ENCODE measurements at places on chromosomes 5 and 9. TPM values are rescaled to one million over a fixed set of nuclear protein-coding genes. Genes with fewer than 3 reads are reported as not detected.

The SCGB3A2 gene
- 0.43 TPM for polyA plus RNA-seq

The PTGDS gene
- 12.2 TPM for polyA plus RNA-seq

The IFNB1 gene
- not detected for polyA plus RNA-seq

The ARHGEF37 gene
- polyA plus RNA-seq, result 2.7 TPM

The GABBR2 gene
- polyA plus RNA-seq, result not detected

The AIF1L gene
- polyA plus RNA-seq, result 5.5 TPM

DNA sequence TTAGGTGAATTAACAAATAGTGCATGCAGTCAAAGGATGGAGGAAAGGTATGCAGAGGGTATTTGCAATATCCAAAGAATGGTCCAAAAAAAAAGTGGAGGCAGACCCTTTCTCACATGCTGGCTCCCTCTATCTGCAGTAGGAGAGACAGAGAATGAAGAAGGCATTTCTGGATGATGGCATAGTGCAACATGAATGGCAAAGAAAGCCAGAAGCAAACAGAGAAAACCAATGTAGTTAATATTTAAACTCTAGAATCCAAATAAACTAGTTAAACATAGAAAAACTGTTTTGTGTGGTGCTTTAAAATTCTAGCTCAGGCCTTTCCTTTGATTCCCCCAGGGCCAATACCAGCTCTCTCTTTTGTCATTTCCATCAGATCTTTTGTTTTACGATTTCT is 403.1 kb upstream of the WWC1 start:
- DNase-seq, result no peak

DNA sequence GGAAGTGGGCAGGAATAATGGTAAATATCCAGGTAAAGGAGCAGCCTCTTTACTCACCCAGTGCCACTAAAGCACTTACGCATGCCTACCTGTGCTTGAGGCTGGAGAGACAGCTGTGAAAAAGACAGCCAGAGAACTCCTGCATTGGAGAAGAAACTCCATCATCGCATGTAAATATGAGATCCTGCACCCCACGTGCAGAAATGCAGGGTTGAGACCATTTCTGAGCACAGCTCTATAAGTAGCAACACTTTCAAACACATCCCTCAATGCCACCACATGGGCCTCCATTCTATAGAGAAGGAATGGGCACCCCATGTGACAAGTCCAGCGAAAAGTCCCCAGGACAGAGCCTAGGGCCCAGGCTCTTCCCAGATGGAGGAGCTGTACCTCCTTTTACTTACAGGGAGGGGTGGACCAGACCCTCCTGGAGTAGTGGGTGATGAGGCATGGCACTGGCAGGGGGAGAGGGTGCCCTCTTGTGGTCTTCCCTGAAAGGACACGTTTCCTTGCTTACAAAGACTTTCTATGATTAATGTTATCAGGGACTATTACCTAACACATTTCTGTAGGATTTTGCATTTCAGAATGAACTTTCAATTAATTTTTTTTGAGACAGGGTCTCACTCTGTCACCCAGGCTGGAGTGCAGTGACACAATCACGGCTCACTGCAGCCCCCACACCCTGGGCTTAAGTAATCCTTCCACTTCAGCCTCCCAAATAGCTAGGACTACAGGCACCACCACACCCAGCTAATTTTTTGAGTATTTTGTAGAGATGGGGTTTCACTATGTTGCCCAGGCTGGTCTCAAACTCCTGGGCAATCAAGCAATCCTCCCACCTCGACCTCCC is 55.3 kb upstream of the IL17B start:
- DNase-seq, result peak; percentile 83

DNA sequence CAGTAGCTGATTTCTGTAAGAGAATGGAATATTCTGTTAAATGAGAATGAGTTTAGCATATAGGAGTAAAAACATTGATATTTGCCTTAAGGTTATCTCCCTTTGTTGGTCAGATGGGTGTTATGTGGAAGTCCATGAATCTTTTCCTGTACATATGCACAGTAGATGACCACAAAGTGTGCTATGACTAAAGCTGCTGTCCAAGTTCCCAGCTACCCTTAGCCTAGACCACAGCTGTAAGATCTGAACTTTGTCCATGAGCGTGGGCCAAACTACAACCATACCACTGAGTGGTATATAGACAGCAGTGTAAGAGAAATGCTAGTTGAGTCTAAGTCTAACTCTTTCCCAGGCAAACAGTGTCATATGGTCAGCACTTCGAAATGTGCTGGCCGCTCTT is 48.8 kb downstream of the CD180 start:
- no peak for DNase-seq

DNA sequence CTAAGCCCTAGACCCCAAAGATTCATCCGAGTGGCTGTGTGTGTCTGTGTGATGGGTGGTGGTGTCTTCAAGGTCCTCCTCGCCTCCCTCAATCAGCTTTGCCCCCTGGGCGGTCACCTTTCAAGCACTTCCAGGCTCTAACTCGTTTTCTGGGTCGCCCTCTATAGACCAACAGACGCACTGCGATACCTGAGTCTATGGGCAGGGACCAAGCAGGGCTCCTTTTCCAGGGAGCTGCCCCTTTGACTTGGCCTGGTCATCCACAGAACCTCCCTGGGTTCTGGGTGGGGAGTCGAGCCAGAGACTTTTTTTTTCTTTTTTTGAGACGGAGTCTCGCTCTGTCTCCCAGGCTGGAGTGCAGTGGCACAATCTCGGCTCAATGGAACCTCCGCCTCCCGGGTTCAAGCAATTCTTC is 1.1 kb downstream of the SLC27A4 start:
- DNase-seq, result peak; percentile 56

DNA sequence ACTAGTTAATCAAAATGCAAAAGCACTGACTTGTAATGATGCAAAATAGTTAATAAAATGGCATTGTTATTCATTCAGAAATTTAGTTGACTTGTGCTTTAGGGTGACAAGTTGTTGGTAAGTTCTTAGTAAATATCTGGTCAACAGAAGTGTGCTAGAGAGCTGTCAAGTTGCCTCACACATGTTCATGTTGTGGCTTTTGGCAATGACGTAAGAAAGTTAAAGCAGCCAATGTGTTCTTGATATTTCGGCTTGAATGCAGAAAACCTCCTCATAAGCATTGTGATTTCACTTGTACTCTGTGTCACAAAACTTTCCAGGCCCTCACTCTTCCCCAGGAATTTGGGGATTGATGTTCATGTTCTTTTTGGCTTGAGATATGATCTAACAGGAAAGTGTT is 626.7 kb downstream of the PRR16 start:
- no peak for DNase-seq

DNA sequence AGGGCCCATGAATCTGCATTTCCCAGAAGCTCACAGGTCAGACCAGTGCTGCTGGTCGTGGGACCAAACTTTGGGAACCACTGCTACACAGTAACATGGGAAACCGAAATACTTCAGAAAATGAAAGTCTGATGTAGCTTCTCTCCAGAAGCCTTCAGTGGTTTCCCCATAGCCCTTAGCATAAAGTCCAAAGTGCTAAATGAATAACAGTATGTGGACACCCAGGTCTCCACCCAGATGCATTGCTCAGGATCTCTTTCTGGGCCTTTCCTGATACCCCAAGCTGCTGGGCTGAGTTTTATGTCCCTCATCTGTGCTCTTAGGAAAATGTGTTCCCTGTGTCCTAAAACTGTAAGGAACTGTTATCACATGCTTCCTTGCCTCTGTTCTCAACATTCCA is 100.4 kb downstream of the NFIB start:
- no peak for DNase-seq

- peak; percentile 55 for DNase-seq
These were observed 34.5 kb downstream of the KCTD16 start for GRCh38 chr5:144205141-144205551.

- no peak for DNase-seq
These were observed 586.5 kb downstream of the IRX1 start for GRCh38 chr5:4182144-4182543.

DNA sequence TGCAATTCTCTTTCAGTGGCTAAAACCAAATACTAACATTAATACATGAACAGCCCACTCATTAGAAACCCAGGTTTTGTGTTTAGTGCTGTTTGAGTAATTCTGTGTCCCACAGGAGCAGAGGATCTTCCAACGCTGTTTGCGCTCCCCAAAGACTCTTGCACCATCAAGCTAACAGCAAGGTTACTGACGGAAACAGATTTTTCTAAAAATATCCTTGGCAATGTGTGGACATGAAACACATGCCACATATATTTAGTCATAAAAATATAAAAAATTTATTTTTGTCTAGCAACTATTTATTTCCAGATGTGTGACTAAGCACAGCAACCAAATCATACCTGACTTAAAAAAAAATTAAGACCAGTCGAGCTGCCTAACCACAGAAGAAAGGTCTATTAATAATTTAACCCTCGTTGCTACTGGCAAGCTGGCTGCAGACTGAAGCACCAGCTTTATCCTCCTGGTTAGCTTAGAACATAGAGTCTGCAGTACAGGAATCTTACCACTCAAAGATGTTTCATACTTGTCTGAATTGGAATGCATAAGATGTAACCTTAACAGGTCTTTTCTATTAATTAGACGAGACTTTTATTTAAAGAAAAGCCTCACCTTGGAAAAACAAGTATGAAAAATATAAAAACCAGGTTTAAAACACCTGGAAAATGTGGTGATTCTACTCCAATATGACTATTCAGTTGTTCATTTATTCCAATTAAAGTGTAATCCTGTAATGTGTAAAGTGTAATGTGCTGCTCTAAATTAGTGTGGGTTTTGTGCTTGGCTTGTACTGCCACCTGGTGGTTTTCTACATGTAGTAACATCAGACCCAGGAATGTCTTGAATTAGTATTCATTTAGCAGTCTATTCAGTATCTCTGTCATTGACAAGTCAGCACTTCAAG is 272.5 kb downstream of the EPB41L4A start:
- peak; percentile 59 for DNase-seq

DNA sequence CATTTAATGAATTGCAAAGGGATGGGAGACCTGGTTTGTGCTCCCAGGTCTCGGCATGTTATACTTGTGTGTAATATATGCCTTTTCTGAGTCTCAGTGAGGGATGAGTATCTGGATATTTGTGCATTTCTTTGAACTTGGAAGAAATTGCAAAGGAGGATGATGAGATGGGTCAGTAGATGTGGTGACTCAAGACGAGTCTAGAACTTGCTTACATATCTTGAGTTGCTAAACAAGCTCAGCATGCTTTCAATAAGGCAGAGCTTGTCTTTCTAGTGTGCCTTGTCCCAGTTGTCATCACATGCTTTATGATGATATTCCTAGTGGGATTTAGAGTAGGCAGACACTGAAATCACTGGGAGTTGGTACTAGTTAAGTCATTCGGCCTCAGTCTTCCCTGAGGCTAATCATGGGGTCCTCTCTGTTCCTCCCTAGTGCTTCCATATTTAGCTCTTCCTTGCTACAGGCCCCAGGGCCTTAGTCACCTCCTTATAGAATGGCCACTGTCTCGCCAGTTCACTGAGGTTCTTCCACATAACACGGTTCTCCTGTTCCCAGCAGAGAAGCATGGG is 222.3 kb downstream of the ARRDC3 start:
- no peak for DNase-seq

- DNase-seq, result no peak
These were observed 1.4 kb downstream of the COL23A1 start for GRCh38 chr5:178588769-178589168.

GRCh38 chr5:151068433-151069197 is 12.2 kb downstream of the TNIP1 start:
- no peak for DNase-seq

- DNase-seq, result no peak
These were observed 184.4 kb upstream of the MEF2C start for GRCh38 chr5:89067362-89067761.

GRCh38 chr5:106290841-106291240 is 1379.9 kb downstream of the EFNA5 start:
- DNase-seq, result no peak

DNA sequence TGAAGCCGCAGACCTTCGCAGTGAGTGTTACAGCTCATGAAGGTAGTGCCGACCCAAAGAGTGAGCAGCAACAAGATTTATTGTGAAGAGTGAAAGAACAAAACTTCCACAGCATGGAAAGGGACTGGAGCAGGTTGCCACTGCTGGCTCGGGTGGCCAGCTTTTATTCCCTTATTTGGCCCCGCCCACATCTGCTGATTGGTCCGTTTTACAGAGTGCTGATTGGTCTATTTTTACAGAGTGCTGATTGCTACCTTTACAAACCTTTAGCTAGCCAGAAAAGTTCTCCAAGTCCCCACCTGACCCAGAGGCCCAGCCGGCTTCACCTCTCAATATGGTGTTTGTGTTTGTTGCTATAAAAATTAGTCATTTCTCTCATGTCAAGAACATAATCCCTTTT is 49.7 kb downstream of the RECK start:
- DNase-seq, result no peak

DNA sequence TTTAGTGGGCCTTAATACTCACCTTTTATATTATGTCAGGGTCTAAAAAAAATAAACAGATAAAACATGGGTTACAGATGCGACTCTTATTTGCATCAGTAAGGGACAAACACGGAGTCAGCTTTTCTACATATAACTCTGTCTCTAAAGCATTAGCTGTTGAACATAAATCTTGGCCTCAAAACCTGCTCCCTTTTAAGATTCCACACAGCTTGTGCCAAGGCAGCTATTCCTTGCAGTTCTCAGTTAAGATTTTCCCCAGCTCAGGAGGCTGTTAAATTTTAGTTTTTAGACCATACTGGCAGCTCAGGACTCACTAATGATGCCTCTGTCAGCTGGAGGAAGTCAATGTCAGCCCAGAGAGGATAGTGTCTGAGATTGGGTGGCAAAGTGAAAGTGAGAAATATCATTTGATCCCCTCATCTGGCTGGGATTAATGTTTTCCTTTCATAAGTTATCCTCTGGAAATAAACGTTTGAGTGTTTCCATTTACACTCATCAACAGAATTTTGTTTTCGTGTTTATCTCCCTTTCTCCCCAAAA is 287.5 kb downstream of the ELAVL2 start:
- DNase-seq, result no peak

DNA sequence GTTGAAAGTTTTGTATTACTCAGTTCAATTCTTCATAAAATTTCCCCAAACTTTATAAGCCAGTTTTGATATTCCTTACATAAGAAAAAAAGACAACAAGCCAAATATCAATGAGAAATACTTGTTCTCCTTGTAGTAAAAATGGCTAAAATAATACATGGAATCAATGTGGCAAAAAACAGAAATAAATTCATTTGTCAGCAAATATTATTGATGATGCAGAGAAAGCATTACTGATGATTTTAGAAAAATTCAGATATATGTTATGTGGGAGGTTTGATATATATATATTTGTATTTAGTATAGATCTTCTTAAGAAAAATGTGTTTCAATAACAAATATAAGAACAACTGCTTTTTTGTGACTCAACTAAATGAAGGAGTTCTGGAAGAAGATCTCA is 127.0 kb upstream of the PUM3 start:
- DNase-seq, result no peak

All from aorta (tissue), 5 donors.